SHP77 treated with DMSO at 0.1 percent for 48 hours (cell line): ENCODE measurements at places on chromosomes 1 and 21.

DNA sequence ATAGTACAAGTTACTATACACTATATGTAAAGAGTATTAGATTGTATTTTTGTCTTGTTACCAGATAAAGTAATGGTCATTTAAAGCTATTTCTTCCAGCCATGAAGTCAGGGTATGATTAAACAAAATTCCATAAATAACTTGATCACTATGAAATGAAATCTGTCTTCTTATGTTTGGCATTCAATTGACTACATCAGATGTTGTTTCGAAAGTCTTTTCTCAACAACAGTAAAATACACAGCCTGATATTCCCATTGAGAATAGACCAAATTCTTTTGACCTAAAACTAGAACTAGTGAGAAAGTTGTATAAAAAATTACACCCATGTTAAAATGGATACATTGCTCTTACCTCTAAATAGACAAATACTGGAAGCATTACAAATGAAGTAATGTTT, 134.6 kb upstream of the ADAMTS5 start:
- no peak for DNase-seq

DNA sequence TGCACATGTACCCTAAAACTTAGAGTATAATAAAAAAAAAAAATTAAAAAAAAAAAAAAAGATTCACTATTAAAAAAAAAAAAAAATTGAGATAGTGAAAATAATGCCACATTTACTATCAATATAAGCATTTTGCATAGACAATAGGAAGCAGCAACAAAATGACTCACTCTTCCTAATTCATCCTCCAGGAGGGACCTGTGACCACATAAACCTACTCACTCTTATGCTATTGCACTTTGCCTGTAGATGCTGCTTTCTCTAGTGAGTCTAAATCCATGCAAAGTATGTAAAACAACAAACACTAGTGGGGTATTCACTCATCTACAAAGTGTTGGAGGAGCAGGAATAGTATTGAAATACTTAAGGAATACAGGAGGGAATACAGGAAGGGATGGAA, 2.9 kb downstream of the OR10J5 start:
- no peak for DNase-seq

- DNase-seq, result no peak
Observed at GRCh38 chr1:159598196-159598595, 10.6 kb downstream of the APCS start.

DNA sequence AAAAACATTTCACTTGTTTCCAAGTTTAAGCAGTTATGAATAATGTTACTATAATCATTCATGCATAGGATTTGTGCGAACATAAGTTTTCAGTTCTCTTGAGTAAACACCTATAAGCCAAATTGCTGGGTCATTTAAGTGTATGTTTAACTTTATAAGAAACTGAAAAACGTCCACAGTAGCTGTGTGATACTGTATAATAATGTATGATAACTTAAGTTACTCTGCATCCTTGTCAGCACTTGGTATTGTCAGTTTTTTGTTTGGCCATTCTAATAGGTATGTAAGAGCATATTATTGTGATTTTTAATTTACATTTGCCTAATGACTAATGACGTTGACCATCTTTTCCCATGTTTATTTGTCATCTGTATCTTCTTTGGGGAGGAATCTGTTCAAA, 14.4 kb upstream of the SLC35A3 start:
- DNase-seq, result no peak
